T-cell (primary cell): ENCODE measurements at places on chromosomes 12 and 14.
A peak's percentile ranks its signal among the peaks of the same experiment; 100 is the strongest.

GRCh38 chr12:6471989-6472360 lies 1.5 kb upstream of the VAMP1 start:
- DNase-seq = no peak

DNA sequence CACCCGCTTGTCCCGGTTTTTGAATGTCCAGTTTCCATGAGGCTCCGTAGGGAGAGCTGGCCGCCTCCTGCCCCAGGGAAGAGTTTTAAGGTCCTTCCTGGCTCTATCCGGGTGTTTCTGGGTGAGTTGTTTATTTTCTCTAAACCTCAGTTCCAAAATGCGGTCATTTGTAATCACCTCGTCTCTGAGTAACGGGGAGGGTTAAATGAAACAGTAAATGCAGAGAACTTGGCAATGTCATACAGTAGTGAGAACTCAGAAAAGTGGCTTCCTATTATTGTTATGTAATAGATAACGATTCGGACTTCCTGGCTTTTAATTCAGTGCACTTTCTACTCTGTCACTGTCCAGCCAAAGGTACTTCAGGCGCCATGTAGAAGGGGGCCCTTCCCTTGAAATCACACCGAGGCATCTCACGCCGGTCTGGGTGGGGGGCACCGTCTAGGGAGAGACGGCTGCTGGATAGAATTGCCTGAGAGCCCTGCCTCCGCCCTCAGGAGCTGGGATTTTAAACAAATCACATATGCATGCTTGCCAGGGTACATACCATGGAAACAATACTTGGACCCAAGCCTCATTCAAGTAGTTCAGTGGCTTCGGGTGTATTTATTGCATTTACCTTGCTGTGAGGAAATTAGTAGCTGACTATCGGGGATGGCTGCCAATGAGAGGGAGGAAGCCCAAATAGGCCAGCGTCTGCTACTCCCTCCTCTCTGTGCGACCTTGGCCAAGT lies 26.4 kb downstream of the NOS1 start:
- no peak for DNase-seq

DNA sequence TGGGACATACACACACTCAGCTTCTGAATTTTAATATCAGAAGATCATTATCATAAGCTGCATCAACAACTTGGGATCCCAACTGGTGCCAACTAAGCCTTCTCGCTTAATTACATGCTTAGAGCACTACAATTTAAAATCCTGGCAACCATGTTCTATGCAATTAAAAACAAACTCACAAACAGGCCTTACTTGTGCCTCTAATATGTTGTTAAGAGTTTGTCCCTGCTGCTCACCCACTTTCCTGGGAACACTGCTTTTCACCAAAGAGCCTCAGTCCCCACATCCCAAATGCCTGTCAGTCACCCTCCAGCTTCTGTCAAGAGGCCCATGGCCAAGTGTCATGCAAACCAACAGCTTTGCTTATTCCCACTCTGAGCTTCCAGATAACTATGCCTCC lies 69.7 kb downstream of the TTC9 start:
- no peak for DNase-seq

DNA sequence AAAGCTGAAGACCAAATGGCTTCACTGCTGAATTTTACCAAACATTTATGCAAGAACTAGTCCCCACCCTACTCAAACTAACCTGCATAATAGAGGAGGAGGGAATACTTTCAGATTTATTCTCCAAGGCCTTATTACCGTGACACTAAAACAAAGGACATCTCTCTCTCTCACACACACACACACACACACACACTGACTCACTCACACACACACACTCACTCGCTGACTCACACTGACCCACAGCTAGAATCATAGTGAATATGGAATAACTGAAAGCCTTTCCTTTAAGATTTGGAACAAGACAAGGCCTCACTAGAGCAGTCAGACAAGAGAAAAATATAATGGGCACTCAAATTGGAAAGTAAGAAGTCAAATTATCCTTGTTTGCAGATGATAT lies 1014.1 kb downstream of the TMTC2 start:
- DNase-seq = no peak

DNA sequence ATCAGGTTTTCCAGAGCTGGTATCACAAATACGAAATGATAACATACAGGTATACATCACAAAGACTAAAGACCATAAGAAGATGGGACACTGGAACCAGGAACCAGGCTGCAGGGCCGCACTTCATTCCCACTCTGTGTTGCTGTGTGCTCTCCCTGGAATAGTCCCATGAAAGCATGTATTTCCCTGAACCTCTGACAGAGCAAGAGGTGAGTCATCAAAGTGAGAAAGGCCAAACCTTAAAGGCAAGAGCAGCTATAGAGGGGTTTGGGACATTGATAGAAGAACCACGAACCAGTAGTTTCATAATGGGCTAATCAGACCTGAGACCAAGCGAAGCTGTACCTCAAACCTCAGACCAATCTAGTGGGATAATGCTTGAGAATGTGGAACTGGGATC lies 283.0 kb upstream of the PRKD1 start:
- no peak for DNase-seq

DNA sequence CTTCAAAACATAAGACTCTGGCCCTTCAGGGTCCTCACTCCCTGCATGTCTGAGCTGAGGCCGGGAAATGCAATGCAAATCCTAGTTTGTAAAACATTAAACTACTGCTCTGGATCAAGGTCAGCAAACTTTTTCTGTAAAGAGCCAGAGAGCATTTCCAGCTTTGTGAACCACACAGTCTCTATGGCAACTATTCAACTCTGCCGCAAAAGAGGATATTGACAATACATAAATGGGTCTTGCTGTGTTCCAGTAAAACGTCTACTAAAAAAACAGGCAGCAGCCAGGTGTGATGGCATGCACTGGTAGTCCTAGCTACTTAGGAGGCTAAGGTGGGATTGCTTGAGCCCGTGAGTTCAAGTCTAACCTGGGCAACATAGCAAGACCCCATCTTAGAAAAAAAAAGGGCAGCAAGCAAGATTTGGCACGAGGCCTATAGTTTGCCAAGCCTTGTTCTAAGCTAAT lies 22.3 kb downstream of the DDX24 start:
- DNase-seq = peak; percentile 3

- no peak for DNase-seq
Observed at GRCh38 chr12:212715-213526, 1.0 kb downstream of the SLC6A12 start.

GRCh38 chr12:99977550-99977949 lies 7.2 kb downstream of the ANKS1B start:
- DNase-seq = no peak

- DNase-seq = no peak
Observed at GRCh38 chr14:60575008-60575407, 66.1 kb downstream of the SIX6 start.

DNA sequence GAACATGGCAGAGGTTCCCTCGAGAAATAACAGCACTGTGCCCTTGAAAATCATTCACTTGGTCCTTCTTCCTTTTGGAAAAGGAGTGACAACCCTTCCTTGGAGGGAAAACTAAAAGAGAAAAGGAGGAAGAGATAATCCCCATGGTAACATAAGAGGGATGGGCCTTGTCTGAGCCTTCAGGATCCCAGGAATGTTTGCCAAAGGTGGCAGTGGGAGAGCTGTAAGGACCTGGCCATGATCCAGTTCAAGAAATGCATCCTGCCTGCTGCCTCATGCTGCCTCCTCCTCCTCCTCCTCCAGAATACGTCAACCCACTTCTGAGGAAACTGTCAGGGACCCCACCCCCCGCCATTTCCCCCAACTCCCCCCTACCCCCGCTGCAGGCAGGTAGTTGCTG lies 118.8 kb downstream of the KCNK10 start:
- no peak for DNase-seq

DNA sequence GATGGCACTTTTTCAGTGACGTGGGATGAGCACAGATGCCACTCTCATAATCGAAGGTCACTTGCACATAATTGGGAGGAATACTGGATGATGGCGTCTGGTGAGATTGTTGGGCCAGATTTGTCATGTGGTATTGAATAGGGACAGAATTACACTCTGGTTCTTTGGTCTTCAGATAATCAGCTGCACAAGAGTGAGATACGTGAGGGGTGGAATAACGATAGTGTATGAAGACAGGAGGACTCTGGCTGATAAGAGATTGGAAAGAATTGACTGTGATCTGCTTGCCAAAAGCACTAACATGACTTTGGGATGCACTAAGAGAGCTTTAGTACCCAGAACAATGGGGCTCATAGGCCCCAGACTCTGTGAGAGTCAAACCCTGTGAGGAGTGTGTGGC lies 7.0 kb upstream of the RABGGTA start:
- no peak for DNase-seq

DNA sequence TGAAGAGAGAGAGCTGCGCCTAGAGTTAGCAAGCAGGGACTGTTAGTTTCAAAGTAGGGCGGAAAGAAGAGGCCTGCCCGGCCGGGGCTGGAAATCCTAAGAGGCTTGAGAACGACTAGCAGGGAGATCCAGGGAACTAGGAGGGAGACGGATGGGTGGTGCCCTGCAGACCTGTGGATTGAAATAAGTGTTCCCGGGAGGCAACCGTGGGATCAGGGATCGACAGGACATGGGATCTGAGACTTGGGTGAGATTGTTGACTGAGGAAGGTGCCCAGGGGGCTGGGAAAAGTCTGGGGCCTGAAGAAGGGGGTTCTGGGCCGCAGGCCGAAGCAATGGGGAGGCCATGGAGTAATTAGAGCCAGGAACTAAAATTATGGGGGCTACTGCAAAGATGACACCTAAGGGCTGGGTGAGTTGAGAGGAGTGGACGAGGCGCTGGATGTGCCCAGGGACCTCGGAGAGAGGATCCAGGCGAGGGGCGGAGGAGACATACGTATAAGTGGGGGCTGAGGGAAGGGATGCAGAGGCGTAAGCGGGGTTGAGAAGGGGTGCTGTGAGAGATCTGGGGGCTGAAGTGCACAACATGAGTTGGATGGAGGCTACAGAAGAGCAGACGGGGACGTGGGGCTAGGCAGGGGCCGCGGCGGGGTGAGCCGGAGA lies 635 bp downstream of the LTA4H start:
- DNase-seq = no peak

DNA sequence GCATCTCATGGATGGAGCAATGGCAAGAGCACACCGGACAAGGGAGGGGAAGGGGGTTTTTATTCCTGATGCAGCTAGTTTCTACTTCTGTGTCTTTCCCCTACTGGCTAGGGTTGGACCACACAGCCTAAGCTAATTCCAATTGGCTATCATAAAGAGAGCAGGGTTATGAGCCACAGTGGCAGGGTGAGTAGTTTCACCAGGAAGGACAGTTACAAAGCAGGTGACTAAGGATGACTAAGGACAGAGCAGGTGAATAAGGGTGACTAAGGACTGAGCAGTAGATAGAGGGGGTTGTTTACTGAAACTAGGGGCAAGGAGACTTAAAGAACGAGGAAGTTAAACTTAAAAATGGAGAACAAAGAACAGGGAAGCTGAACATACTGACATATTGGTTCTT lies 321.4 kb upstream of the SEL1L start:
- DNase-seq = no peak

DNA sequence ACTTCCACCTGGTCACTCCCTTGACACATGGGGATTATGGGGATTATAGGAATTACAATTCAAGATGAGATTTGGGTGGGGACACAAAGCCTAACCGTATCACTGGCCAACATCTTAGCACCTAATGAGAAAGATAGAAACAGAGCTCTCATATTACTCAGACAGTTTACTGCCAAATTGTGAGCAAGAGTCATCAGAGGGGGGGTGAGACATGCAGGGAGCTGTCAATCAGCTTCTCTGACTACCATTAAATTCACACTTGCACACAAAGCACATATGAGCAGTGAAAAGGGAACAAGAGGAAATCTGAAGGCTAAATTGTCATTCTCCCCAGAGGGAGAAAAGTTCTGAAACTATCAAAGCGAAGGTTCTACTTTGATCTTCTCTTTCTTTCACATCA lies 78.1 kb upstream of the GRIN2B start:
- no peak for DNase-seq

DNA sequence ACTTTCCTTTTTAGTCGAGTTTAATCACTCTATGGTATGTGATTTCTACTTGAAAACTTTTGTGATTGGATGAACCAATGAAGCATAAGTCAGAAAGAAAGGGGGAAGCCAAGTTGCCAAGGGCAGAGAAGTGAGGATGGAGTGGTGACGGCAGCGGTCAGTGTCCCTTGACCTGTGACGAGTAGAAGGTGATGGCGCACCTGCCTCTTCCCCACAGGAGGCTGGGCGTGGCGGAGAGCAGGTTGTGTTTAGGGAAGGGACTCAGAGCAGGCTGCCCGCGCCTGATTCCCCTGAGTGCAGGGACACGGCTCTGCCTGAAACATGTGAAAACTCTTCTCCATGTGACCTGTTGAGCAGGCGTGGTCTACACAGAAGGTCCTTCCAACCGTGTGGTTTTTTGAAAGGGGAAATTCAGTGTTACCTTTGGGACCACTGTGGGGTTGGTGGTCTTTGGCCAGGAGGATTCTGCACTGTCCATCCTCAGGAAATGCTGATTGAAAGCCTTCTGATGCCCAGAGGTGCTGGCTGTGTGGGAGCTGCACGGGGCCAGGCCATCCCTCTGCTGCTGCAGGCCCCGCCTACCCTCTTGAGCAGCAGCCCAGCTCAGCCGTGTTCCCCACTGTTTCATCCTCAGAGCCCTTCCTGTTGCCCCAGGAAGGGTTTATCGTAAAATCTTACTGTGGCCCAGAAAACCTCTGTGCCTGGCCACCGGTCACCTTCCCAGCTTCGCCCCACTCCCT lies 23.5 kb upstream of the AMN start:
- DNase-seq = no peak

DNA sequence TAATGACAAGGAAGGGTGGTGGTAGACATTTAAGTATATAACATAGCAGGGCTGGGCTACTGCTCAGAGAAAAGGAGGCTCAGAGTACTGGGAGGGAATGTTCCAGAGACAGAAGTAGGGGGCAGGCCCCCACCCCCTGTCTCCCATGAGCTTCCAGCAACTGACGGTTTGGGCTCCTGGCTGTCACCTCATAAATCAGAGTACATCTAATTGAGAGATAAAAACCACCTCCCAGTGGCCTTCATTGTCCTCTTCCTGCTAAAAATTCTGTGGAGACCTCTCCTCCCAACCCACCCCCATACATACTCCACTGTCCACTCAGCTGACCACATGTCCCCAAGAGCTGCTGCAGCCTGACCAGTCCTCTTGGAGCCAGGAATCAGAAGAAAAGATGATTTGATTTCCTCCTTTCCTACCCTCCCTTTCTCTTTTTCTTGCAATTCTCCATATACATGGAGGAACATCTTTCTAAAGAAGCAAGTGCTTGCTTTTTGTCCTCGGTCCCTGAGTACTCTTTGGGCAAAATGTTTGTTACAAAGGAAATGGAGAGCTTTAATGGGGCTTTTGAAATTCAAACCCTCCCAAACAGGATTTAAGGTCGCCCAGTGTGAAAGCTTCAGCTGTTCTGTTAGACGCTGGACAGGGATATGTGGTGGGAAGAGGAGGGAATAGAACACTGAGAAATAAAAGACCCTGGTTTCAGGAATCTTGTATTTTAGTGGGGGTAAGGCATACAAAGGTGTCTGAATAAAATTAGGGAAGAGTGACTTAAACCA lies 16.4 kb upstream of the KCNA5 start:
- no peak for DNase-seq

- no peak for DNase-seq
Observed at GRCh38 chr12:754851-755562, 2.6 kb downstream of the WNK1 start.

- DNase-seq = no peak
Observed at GRCh38 chr12:131892711-131893604, 1.5 kb upstream of the ULK1 start.

- no peak for DNase-seq
Observed at GRCh38 chr14:61076556-61076955, 95.5 kb downstream of the SLC38A6 start.

- no peak for DNase-seq
Observed at GRCh38 chr12:104638851-104639240, 182.1 kb downstream of the CHST11 start.
